Cerebellar cortex (tissue), 1 donor: ENCODE measurements at places on chromosomes 1 and 21.

DNA sequence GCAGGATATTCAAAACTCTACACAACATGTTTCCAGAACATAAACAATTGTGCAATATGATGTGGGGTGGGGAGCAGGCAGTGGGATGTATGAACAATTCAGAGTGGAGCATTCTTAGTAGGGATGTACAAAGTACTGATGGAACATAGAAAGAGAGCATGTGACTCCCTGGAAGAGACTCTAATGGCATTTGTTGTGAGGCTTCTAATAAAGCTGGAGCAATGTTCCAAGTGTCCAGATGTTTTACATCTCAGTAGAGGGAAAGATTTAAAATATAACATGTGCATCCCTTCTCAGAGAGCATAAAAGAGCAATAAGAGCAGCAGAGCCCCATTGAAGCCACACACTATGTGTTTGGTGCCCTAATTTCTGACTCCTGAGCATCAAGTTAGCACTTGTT, 116.5 kb downstream of the BRINP2 start:
- DNase-seq: no peak

- no peak for DNase-seq
These were observed 53.3 kb downstream of the SPEN start for GRCh38 chr1:15900662-15901279.

DNA sequence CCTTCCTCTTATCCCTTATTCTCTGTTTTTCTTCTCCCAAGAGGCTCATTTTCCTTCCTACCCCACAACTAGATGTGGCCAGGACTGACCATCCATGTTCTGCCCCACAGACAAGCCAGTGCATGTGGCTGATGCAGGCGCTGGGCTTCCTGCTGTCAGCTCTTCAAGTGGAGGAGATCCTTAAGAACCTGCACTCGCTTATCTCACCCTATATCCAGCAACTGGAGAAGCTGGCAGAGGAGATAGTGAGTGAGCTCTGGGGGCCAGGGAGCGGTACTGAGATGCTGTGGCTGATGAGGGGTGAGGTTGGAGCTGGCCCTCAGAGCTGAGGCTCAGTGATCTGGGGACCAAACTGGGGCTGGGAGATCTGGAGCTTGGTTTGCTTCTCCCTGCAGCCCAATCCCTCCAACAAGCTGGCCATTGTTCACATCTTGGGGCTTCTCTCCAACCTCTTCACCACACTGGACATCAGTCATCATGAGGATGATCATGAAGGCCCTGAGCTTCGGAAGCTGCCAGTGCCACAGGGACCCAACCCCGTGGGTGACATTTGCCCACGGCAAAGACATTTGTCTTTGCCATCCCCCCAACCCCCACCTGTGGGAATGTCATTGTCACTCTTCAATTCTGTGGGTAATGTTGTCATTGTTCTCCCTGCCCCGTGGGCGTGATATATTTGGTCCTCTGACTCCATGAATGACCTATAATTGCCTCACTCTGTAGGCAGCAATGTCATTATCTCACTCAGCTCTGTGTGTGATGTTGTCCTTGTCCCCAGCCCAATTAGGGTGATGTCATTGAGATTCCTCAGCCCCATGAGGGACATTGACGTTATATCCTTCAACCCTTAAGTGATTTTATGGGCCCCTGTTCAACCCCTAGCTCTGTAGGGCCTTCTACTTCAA, 11.2 kb upstream of the DPH2 start:
- no peak for DNase-seq

GRCh38 chr1:94741996-94742395, 78.2 kb upstream of the SLC44A3 start:
- no peak for DNase-seq

DNA sequence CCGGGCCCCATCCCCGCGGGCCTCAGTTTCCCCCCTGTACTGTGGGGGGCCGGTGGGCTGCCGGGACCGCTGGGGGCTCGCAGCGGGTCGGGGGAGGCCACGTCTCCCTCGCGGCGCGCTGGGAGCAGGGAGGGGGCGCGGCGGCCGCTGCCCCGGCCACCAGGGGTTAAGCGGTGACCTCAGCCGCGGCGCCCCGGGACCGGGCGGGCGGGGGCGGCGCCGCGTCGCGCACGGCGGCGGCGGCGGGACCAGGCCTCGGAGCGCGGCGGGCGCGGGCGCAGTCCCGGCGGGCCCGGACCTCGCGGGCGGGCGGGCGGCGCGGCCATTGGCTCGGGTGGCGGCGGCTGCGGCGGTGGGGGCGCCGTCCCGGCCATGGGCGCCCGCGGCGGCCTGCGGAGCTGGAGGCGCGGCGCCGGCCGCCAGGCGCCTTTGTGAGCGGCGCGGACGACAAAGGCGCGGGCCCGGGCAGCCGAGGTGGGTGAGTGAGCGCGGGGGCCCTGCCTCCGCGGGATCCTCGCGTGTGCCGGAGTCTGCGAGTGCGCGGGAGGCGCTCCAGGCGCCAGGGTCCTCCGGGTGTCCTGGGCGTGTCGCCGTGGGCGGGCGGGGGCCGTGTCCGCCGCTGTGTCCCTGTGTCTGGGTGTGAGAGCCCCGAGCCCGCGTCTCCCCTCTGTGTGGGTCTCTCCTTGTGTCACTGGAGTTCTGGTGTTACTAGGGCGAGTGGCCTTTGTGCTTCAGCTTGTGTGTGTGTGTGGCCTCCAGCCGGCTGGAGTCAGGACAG, at the start of gene ARHGEF10L:
Gene ARHGEF10L, plus strand, starts transcription at position 222 of the 778 bp plus-strand sequence. CDS start 40,898 bp downstream, outside the sequence.
- peak; percentile 41 for DNase-seq

DNA sequence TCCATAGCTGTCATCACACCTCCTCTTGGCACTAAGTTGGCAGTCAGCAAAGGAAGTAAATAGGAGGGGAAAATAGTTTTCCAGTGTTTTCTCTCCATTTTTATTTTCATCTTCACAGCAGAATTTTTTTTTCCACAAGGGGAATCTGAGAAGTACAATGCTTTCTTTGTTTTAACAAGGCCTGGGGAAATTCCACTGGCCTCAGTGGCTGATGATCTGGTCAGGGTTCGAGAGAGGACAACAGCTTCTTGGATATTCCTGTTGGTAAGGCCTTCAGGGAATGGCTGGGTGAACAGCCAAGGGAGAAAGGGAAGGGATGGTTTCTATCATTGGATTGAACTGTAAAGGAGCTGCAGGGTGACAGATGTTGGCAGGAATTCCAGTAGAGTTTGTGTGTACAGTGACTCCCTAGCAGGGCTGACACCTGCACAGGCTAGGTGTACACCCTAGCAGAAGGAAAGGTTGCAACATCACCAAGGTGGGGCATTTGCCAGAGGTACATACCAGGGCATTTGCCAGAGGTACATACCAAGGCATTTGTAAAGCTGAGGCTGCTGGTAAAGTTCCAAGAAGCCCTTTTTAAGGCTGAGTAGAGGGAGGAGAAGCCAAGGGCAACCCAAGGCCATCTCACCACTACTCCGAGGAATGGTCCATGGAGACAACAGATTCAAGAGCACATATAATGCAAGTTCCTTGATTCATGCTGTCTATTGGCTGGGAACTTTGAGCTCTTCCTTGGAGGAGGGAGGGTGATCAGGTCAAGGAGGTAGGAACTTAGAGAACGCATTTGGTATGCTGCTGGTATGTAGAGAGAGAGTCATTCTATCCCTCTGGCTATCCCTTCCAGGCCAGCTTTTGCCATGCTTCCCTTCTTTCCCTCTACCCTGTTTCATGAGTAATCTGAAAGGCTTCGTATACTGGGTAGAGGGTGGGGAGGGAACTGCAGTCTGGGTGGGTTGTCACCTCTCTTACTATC, 3.1 kb downstream of the GJA5 start:
- no peak for DNase-seq

DNA sequence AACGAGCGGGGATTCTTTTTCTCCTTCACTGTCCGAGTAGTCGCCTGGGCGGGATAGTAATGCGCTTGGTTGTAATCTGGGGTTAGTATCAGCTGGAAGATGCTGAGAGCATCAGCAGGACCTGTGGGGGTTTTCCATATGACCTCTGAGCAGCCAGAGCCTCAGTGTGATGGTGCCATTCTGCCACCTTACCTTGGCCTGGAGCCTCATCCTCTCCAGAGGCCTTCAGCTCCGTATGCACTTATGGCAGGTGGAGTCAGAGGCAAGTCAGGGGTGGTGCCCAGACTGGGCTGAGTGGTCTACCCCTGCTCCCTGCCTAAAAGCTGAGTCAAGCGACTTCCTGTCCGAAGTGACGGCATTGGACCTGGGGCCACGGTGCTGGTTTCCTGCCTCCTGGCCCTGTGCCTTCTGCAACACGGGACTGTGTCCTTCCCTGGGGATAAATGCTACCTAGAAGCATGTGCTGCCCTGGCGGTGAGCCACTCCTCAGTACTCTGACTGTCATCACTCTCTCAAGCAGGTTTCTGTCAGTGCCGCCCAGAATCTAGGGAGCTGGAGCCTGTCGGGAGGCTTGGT, 24.7 kb downstream of the TENT5C start:
- DNase-seq: no peak

- DNase-seq: no peak
These were observed 71.2 kb downstream of the DPYD start for GRCh38 chr1:97849345-97850340.

DNA sequence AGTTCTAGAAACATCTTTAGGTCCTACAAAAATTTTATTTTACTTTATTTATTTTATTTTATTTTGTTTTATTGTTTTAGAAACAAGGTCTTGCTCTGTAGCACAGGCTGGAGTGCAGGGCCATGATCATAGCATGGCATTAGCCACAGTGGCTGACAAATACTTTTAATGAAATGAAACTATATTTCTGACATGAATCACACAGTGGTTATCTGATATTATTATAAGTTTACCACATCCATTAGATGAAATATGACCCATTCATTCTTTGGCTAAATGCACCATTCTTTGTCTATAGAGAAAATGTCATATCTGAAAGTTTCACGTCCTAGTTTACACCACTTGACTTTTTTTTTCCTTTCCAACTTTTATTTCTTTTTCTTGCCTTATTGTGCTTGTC, 613.4 kb upstream of the ADAMTS5 start:
- DNase-seq: no peak

DNA sequence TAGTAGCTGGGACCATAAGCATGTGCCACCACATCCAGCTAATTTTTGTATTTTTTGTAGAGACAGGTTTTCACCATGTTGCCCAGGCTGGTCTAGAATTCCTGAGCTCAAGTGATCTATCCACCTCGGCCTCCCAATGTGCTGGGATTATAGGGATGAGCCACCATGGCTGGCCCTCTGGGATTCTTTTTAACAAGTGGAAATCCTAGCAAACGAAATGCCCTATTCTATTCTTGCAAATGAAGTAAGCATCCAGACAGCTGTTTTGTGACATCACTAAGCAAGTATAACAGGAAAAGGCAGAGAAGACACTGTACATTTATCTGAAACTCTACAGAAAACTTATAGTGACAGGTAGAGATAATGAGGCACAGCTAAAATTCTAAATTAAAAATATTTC, 86.4 kb downstream of the DDAH1 start:
- DNase-seq: no peak

DNA sequence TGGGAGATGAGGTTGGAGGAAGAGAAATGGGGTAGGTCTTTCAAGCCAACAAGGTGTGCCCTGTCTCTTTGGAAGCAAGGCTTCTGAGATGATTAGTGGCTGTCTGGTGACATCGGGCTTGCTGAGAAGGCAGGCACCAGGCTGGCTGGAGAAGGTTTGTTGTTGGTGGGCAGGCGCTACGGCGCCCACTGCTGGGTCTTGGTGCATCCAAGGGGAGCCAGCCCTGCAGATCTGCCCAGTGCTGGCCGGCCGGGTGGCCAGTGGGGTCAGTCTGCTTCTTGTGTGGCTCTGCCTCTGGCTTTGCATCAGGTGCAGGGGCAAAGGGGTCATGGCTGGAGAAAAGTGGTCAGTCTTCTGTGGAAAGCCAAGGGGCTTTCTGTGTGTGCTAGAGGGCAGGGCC, 126.2 kb downstream of the TLR5 start:
- no peak for DNase-seq
